ENCODE measurements at places on chromosomes 6 and 20.

DNA sequence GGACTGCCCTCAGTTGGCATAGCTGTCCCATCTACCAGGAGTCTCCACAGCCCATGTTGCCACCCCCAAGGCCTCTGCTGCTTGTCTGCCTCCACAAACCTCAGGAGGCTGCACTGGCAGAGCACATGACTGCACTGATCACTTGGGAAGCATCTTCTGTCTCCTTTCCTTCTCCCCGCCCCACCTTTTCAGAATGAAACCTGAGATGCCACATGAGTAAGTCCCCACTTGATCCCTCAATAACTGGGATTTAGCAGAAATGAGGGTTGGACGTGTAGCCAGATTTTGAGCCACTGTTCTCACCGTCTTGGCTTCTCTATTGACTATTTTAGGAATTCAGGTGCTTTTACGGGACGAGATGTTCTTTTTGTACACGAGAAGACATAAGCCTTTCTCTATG lies 328.4 kb downstream of the CDC5L start:
- DNase-seq: no peak

DNA sequence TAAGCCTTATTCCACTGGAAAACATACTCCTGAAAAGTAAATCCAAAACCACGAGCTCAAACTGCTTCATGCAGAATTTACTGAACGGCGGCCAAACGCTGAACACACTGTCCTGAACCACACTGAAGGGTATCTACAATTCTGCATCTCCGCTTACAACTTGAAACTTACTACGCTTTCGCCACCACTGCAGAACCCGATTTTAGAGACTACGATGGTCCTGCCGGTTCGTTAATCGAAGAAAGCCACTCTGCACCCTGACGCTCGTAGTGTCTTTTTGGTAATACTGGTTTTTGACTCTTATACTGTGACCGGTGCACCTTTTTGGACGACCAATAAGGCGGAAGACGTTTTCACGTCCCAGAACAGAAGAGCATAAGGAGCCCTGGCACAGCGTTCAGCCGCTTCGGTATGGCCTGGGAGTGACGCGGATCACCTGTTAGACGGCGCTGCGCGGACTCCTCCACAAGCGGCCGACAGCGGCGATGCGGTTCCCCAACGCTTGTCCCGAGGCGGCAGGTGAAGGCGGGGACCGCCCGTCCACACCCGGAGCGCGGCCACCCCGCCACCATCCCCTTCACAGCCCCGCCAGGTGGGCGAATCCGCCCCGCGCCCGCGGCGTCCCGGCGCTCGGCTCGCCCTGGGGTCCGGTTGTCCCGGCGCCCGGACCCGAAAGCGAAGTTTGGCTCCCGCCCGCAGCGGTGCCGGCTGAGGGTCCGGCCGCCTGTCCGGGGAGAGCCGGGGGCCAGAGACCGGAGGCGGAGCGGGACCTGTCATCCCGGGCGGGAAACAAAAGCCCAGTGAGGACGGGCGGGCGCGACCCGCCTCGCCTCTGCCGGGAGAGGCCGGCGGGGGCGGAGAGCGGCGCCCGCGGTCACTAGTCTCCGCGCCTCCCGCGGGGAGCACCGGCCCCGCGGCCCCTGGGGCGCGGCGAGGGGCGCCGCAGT lies 784 bp downstream of the FKBP5 start:
- peak; percentile 45 for DNase-seq

DNA sequence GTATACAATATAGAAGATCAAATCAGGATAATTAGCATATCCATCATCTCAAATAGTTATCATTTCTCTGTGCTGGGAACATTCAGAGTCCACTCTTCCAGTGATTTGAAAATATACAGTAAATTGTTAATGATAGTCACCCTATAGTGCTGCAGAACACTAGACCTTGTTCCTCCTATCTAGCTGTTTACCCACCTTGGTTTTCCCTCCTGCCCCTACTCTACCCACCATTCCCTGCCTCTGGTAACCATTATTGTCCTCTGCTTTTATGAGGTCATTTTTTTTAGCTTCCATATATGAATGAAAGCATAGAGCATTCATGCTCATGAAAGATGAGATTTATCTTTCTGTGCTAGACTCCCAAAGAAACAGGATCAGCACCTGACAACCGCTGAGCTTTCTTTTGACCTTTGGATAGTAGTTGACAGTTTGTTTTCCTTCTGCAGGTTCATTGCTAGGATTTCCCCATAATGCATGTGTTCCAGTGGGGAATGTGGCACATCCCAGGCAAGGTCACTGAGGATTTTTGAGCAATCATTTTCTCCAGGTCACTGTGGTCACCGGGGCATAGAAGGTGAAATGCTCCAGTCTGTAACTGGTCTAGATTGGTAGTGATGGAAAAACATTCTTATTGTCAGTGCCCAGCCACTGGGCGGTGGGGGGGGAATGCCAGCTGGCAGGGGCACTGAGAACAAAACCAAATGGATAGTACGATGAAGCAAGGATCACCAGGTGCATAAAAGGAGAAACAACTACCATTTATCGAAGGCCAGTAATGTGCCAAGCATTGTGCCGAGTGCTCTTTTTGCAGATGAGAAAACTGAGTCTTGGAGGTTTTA lies 33.6 kb upstream of the BCAS1 start:
- no peak for DNase-seq

- DNase-seq: no peak
Observed at GRCh38 chr20:6664574-6664973, 102.9 kb upstream of the BMP2 start.

DNA sequence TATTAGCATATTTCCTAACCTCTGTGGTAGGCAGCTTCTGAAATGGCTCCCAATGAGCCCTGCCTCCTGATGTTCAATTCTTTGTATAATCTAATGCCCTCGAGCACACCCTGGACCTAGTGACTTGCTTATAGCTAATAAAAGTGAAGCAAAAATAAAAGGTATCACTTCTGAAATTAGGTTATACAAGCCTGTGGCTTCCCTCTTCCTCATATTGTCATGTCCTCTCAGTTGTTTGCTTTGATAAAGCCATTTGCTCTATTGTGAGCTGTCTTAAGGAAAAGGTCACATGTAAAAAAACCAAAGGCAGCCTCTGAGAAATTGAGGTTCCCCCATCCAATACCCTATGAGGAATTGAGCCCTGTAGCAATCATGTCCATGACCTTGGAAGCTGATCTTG lies 442.1 kb upstream of the ADGRB3 start:
- no peak for DNase-seq

DNA sequence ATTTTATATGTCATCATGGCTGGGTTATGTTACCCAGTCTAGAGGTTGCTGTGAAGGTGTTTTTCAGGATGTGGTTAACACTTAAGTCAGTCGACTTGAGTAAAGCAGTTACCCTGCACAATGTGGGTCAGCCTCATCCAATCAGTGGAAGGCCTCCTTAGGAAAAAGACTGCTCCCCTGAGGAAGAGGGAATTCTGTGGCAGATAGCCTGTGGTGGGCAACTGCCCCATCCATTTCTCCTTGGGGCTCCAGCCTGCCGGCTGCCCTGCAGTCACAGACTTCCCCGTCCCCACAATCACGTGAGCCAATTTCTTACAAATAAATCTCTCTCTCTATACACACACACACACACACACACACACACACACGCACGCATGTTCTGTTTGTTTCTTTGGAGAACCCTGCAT lies 34.5 kb upstream of the MPC1 start:
- DNase-seq: no peak

DNA sequence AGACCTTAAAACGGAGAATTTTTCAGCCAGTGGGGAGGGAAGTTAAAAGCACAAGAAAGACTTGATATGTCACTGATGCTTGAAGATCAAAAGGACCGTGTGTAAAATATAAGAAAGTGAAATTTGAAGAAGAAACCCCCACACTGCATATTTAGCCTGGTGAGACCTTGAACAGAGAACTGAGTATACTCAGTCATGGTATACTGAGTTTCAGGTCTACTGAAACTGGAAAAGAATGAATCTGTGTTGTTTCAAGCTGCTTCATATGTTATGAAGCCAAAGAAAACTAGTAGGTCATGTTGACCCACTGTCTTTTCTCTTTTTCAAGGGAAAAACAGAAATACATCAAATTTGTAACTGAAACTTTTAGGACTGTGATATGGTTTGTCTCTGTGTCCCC lies 443.8 kb upstream of the GJE1 start:
- DNase-seq: no peak

DNA sequence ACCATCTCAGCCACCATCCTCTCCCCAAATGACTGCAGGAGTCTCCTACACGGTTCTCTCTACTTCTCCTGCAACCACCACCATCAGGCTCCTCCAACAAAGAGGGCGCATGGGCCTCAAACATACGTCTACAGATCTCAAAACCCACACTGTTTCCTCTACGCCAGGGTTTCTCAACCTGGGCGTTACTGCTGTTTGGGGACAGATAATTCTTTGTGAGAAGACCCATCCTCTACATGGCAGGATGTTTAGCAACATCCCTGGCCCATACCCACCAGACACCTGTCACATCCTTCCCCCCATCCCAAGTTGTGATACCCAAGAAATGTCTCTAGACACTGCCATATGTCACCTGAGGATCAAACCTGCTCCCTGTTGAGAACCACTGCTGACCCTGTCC lies 45.0 kb downstream of the ELMO2 start:
- DNase-seq: no peak

DNA sequence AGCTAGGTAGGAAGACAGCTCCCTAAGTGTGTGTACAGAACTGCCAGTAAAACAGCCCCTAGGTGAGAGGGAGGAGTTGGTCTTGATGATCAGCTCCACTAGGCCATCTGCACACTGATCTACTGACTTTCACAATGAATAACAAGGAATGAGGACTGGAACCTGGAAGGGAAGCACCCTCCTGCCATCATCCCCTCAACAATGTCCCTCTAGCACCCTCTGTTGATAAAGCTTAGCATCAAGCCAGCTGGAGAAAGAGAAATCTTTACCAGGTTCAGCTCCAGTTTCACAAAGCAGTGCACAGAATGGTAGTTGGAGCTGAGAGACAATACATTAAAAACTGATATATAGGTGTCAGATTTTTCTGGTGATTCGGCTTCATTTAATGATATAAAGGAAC lies 57.2 kb upstream of the IRAK1BP1 start:
- no peak for DNase-seq

GRCh38 chr20:46773680-46774079 lies 64.2 kb downstream of the SLC2A10 start:
- no peak for DNase-seq

GRCh38 chr6:35711731-35712130 lies 23.0 kb upstream of the FKBP5 start:
- no peak for DNase-seq

DNA sequence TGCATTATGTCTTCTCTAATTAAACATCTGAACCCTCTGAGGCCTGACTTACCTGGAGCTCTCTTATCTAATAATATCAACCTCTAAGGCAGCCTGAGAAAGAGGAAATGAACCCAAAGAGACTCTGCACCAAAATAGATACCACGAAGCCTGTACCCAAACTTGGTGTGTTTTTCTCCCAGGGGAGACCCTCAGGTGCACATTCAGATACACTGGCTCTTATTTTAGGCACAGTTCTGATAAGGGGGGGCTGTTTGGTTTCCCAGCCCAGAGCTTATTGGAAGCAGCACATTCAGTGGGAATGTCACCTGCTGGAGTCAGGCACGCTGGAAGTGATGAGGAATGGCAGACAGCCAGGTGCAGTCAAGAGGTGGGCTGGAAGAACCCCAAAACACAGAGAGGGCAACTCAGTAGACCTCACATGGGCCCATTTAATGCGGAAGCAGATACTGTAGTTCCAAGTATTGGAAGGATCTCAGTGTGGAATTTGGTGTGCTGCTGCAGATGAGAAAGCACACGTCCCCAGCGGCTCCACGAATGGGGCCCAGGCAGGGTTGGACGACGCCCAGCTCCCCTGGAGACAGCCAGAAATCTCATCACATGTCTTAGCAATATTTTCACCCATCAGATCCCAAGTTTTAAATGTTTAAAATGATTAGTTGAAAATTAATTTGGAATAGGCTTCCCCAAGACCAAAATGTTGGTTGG lies 9.7 kb upstream of the CCR6 start:
- no peak for DNase-seq

DNA sequence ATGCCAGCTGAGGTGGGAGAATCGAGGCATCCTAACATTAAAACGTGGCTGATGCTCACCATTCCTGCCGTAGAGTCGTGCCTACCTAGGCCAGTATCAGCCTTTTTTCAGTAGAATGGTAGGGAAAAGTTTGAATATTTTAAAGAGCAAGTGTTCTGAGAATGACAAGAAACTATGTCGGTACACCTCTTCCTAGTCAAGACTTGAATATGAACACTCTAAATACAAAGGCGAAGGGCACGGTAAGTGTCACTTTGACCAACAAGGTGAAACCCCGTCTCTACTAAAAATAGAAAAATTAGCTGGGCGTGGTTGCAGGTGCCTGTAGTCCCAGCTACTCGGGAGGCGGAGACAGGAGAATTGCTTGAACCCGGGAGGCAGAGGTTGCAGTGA lies 1.0 kb downstream of the GINM1 start:
- DNase-seq: no peak

DNA sequence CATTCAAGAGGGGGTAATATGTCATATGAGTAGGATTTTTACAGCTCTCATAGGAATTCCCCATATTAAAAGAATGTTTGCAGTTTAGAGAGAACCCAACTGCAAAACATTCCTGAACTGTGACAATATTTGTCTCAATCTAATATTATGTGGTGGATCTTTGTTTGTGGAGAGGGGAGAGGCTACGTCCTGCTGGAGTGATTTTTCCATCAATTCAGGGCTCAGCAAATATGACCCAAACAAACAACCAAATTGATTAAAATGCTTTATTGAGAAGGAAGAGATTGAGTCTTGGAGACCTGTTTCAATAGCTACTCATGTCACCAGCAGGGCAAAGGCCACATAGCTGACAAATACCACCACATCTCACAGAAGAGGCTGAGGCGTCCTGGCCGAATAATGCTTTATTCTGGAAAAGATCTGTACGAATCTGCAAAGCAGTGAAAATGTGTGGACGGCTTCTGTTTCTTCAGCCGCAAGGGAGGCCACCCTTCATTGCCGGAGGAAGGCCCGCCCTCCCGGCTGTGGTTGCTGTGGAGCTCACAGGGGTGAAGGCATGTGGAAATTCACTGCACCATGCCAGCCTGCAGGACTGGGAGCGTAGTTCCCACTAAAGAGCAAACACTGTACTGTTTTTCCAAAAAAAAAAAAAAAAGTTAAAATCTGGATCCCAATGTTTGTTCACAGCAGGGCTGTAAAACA lies 89.7 kb upstream of the QKI start:
- no peak for DNase-seq

DNA sequence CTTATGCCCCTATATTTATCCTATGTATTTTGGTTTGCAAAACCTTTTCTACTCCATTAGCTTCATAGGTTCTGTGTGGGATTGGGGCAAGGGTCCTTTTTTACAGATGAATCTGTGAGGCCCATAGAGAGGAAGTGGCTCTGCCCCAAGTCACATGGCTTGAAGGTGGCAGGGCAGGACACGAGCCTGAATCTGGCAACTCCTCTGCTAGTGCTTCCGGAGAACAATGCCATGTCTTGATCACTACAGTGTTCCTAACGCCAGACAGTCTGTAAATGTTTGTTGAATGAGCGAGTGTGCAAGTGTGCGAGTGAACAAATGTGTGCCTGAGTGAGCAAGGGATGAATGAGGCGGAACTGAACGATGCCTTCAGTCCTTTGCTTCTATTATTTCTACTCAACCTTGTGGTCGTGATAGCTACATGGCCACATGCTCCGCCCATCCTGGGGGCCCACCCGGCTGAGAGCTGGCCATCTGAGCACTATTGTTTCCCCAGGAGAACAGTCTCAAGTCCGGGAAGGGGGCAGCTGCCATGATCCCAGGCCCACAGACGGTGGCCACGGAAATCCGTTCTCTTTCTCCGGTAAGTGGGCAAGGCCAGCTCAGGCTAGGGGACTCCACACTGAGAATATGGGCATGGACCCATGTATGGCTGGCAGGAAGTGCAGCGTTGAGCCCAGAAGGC lies 17.8 kb upstream of the AAR2 start:
- no peak for DNase-seq

GRCh38 chr6:45477790-45478189 lies 100.1 kb upstream of the SUPT3H start:
- no peak for DNase-seq
